Heart left ventricle (tissue), 16 donors: ENCODE measurements at places on chromosomes 6 and 20.

GRCh38 chr6:126661646-126662045 lies 321.7 kb downstream of the CENPW start:
- no peak overlapping the region for H3K4me3 ChIP-seq
- H3K27me3 ChIP-seq = no peaks in the 10 kb centered on the region
- H3K4me1 ChIP-seq = no peaks in the 10 kb centered on the region
- no peaks in the 10 kb centered on the region for H3K36me3 ChIP-seq
- no peak overlapping the region for H3K27ac ChIP-seq

GRCh38 chr20:53660947-53661381 lies 67.3 kb upstream of the ZNF217 start:
- no peak overlapping the region for H3K4me3 ChIP-seq
- H3K4me1 ChIP-seq = no peaks in the 10 kb centered on the region
- peak overlapping the region; percentile 73 for H3K27ac ChIP-seq
- no peak for DNase-seq
- H3K36me3 ChIP-seq = no peaks in the 10 kb centered on the region

GRCh38 chr20:32934580-32934979 lies 69.7 kb downstream of the SUN5 start:
- H3K4me1 ChIP-seq = no peaks in the 10 kb centered on the region
- no peaks in the 10 kb centered on the region for H3K36me3 ChIP-seq
- H3K27me3 ChIP-seq = no peaks in the 10 kb centered on the region
- H3K4me3 ChIP-seq = no peak overlapping the region
- no peak for DNase-seq

DNA sequence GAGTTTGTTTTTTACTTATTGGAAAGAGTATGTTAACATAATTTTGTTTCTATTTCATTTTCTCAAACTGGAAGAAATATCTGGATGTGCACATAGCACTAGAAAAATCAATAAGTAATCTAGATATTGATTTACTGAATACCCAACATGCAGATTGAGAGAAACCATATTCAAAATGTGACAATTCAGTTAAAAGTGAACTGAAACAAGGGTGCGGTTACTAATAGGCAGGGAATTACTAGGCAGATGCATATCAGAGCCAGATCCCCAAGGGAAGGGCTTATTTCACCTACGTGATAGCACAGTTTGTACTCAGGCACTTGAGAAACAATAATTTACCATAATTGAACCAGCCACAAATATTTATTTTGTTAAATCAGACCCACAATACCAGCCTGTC lies 493.1 kb upstream of the FLRT3 start:
- H3K4me1 ChIP-seq = no peaks in the 10 kb centered on the region
- H3K4me3 ChIP-seq = no peak overlapping the region
- H3K36me3 ChIP-seq = no peaks in the 10 kb centered on the region
- no peaks in the 10 kb centered on the region for H3K27me3 ChIP-seq
- no peak overlapping the region for H3K27ac ChIP-seq
